ENCODE measurements at places on chromosomes 12 and 14.

DNA sequence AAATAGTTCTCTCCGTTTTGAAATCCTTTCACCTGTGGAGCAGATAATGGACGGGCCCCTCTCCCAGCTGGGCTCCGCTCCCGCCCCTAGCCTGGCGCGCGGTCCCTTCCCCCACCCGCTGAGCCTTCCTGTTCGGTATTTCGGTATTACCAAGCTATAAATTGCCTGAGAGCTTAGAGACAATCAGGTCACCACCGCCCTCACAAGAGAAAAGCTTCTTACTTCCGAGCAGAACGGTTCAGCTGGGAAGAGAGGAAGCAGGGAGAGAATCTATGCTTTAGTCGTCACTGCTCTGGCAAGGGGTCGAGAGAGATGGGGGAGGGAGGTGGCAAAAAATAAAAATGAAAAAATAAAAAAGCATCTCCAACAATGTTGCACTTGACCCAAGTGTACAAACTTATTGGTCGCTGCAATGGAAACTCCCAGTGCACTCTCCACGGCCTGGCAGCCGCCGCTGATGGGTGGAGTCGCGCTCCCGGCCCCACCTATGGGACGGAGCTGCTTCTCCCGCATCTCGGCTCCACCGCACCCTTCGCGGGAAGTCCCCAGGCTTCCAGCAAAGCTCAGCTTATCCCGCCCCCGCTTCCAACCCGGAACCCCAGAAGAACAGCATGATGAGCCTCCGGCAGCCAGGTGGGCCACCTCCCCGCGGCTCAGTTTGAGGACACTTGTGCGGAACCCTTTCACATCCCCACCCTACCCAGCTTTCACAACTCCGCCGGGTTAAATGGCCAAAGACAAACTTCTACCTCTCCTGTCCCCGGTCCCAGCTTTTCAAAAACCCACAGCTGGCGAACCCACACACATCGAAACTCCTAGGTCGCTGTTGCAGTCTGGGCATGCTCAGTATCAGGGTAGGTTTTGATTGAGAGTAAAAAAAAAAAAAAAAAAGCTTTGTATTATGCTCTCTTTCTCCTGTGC lies 832 bp upstream of the SYT1 start:
- peak; percentile 72 for DNase-seq

- no peak for DNase-seq
Observed at GRCh38 chr14:100407376-100408102, 84.4 kb downstream of the SLC25A47 start.

DNA sequence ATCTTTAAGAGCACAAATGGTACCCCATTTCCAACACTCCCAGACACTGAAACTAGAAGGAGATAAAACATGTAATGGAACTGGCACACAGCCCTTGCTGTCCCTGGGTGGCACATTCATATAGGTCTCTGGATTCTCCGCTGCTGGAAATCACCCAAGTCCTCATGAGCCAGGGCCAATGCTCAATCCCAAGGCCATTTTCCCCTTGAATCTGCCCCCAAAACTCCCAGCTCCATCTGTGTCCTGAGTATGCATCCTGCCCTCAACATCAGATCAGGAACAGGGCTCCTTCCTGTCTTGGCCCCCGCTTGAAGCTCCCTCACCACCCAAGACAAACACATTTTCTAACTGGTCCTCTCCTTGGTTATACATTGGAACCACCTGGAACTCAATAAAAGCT lies 24.6 kb downstream of the KRT76 start:
- DNase-seq: no peak

- DNase-seq: no peak
Observed at GRCh38 chr12:105474672-105475071, 144.2 kb downstream of the C12orf75 start.

- DNase-seq: no peak
Observed at GRCh38 chr14:75579338-75579864, 981 bp downstream of the FLVCR2 start.

- no peak for DNase-seq
Observed at GRCh38 chr14:79602045-79602444, 609.3 kb downstream of the DIO2 start.

DNA sequence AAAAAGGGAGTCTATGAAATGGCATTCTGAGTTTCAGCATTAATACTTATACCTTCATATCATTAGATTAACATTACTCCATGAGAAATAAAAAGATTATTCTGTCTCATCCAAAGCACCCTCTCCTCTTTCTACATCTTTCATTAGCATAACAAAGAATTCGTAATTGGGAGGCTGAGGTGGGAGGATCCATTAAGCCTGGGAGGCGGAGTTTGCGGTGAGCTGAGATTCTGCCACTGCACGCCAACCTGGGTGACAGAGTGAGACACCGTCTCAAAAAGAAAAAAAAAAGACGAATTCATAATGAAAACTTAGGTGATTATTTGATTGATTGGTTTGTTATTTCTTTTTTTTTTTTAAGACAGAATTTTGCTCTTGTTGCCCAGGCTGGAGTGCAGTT lies 1.8 kb upstream of the CDK17 start:
- no peak for DNase-seq

- no peak for DNase-seq
Observed at GRCh38 chr12:68237619-68238018, 12.0 kb upstream of the IL26 start.

- no peak for DNase-seq
Observed at GRCh38 chr14:51431033-51431709, 191.1 kb downstream of the TMX1 start.

GRCh38 chr14:20612403-20612802 lies 21.2 kb upstream of the RNASE12 start:
- no peak for DNase-seq

- peak; percentile 51 for DNase-seq
Observed at GRCh38 chr12:131452444-131452860, 258.4 kb upstream of the SFSWAP start.

DNA sequence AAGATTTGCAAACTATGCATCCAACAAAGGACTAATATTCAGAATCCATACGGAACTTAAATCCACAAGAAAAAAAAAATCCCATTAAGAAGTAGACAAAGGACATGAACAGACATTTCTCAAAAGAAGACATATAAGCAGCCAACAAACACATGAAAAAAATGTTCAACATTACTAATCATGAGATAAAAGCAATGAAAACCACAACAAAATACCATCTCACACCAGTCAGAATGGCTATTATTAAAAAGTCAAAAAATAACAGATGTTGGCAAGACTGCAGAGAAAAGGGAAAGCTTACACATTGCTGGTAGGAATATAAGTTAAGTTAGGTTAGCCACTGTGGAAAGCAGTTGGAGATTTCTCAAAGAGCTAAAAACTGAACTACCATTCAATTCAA lies 16.2 kb downstream of the CDK17 start:
- DNase-seq: no peak

GRCh38 chr12:15220915-15221885 lies at the start of gene RERG:
Gene RERG, minus strand, starts transcription at chr12:15221417. Its CDS starts 3,928 bp downstream, at chr12:15217489.
- peak; percentile 94 for DNase-seq

- peak; percentile 93 for DNase-seq
Observed at GRCh38 chr12:49043856-49044258, 16.7 kb downstream of the KMT2D start.

- DNase-seq: no peak
Observed at GRCh38 chr12:66516133-66516532, 162.7 kb downstream of the GRIP1 start.

DNA sequence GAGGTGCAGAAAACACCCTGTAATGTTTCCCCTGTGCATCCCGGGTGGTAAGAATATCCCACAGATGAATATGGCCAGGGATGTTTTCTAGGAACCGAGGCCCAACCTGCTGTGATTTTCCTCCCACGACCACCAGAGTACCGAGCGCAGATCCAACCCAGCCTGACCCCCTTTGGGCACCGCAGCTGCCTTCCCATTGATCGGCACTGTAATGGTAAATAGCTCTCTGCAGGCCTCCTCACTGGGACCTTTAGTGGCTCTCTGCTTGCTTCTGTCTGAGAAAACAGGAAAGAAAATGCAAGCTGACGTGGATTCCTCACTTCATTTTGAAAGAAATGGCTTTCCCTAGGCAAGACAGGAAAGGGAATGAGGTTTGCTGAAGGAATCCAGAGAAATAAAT lies 2.4 kb upstream of the RAB15 start:
- DNase-seq: no peak

DNA sequence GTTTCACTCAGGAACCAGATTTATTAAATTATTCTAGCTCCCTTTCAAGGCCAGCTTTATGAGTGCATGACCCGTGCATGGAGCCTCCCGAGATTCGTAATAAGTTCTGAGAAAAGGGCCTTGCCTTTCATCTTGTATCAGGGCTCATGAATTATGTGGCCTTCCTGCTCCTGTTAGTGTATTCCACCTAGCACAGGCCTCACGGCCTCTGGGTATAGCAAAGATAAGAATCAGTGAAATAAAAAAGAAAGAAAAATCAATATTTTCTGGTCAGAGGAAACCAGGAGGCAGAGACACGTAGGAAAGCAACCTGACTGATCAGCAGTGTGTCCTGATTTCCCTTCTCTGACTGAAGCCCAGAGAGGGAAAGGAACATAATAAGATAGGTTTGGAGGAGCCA lies 111.4 kb downstream of the SLC35F4 start:
- DNase-seq: no peak

GRCh38 chr12:82959821-82960220 lies 273.1 kb downstream of the TMTC2 start:
- DNase-seq: no peak

GRCh38 chr14:66116732-66117131 lies 369.4 kb upstream of the CCDC196 start:
- DNase-seq: no peak

Measured in spleen (tissue), 13 donors.